ENCODE measurements at places on chromosomes 12 and 14. TPM values are rescaled to one million over a fixed set of nuclear protein-coding genes. Genes with fewer than 3 reads are reported as not detected.

DNA sequence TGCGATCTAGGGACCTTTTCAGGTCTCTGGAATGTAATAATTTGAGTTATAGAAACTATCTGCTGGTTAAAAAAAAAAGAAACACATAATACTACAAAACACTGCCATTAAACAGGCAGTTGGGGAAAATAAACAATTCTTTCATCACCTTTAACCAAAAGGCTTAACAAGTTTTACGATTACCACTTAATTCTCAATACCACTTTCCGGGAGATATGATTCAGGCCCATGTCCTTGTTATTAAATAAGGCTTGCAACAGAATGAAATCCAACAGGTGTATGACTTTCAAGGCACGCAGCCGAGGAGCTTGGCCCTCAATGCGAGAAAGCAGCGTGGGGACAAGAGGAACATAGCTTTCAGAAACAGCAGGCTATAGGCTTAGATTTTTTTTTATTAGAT lies 5.6 kb upstream of the GLRX5 start:
- DNase-seq = no peak
- no peak overlapping the region for H3K4me3 ChIP-seq
- H3K27ac ChIP-seq = no peak overlapping the region
- peaks cover 47% of the 10 kb centered on the region for H3K4me1 ChIP-seq
- no peaks in the 10 kb centered on the region for H3K27me3 ChIP-seq
- H3K36me3 ChIP-seq = no peaks in the 10 kb centered on the region

GRCh38 chr14:100944052-100944451 lies 40.5 kb upstream of the RTL1 start:
- H3K27me3 ChIP-seq = no peaks in the 10 kb centered on the region
- no peak overlapping the region for H3K4me3 ChIP-seq
- no peaks in the 10 kb centered on the region for H3K4me1 ChIP-seq
- no peak overlapping the region for H3K27ac ChIP-seq
- H3K36me3 ChIP-seq = no peaks in the 10 kb centered on the region

- no peaks in the 10 kb centered on the region for H3K27me3 ChIP-seq
- no peaks in the 10 kb centered on the region for H3K36me3 ChIP-seq
- H3K4me1 ChIP-seq = no peaks in the 10 kb centered on the region
- DNase-seq = no peak
- H3K4me3 ChIP-seq = no peak overlapping the region
- H3K27ac ChIP-seq = no peak overlapping the region
Observed at GRCh38 chr14:49364752-49365117, 221.4 kb downstream of the RPS29 start.

- H3K27me3 ChIP-seq = no peaks in the 10 kb centered on the region
- DNase-seq = no peak
- H3K27ac ChIP-seq = no peak overlapping the region
- H3K4me3 ChIP-seq = no peak overlapping the region
- H3K4me1 ChIP-seq = no peaks in the 10 kb centered on the region
- H3K36me3 ChIP-seq = no peaks in the 10 kb centered on the region
Observed at GRCh38 chr12:38984388-38984787, 79.0 kb upstream of the CPNE8 start.

Gene IKBIP
- 6.2 TPM for total RNA-seq
